ENCODE measurements at places on chromosomes 7 and 10. TPM values are rescaled to one million over a fixed set of nuclear protein-coding genes. Genes with fewer than 3 reads are reported as not detected.

DNA sequence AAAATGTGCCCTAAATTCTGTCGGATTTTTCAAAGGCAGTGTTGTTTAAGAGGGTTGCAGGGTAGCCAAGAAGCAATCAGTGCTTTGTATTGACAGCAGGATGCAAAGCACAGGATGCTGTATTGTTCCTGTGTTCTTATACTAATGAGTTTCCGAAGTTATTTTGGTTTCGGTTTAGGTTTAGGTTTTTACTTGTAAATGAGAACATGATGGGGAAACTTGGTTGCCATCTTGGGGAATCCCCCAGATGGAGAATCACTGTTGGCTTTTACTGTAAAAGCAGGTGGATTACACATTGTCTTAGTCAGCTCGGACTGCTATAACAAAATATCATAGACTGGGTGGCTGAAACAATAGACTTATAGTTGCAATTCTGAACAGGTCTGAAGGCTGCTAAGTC lies 72.1 kb downstream of the INHBA start:
- DNase-seq = no peak

GRCh38 chr10:32988604-32989003 lies 30.6 kb upstream of the ITGB1 start:
- DNase-seq = no peak

DNA sequence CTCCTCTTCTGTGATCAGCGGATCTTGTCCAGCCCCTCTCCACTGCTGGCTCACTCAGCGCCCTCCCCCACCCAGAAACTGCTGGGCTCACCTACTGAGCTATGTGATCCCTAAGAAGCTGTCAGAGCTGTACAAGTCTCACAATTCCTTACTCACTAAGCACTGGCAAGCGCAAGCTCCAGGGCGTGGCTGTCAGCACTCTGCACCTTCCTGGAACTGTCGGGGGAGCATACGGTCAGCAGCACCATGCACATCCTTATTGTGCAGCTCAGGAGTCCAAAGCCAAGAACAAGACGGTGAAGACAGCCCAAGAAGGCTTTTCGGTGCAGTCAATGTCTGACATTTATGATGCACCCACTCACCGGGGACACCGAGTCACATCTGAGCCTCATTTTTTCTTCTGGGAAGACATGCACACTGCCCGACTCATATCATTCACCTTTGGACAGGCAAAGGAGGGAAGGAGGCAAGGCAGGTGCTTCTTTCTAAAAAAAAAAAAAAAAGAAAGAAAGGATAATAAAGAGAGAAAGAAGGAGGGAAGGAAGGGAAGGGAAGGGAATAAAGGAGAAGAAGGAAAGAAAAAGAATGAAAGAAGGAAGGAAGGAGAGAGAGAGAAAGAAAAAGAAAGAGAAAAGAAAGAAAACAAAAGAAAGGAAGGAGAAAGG lies 56.3 kb downstream of the ASB13 start:
- peak; percentile 80 for DNase-seq

GRCh38 chr7:522071-522950 lies 2.7 kb upstream of the PDGFA start:
- peak; percentile 74 for DNase-seq

The DUS4L gene
- 6.6 TPM for total RNA-seq

The GNGT1 gene
- total RNA-seq = not detected

The CSGALNACT2 gene
- total RNA-seq = 18.0 TPM

The ANKRD30A gene
- not detected for total RNA-seq

The ANKRD2 gene
- 2.3 TPM for total RNA-seq
